ENCODE measurements at places on chromosomes 1 and 21. TPM values are rescaled to one million over a fixed set of nuclear protein-coding genes. Genes with fewer than 3 reads are reported as not detected.

The ELAPOR1 gene
- not detected for polyA plus RNA-seq

DNA sequence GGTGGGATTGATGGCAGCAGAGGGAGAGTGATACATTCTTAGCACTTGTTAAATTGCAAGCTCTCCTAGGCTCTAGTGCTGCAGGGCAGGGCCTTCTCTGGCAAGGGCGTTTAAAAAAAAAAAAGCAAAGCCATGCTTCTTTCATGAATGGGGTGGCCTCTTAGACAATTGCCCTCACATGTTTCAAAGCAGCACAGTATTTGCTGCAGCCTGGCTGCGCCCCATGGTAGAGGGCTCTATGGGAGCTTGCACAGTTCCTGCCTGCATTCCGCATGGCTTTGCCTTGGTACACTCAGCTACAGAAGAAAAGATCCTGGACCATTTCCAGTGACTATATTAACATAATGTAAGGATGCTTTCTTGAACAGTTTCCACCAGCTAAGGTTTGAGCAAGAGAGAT, 267.2 kb downstream of the ZNF648 start:
- DNase-seq, result no peak

DNA sequence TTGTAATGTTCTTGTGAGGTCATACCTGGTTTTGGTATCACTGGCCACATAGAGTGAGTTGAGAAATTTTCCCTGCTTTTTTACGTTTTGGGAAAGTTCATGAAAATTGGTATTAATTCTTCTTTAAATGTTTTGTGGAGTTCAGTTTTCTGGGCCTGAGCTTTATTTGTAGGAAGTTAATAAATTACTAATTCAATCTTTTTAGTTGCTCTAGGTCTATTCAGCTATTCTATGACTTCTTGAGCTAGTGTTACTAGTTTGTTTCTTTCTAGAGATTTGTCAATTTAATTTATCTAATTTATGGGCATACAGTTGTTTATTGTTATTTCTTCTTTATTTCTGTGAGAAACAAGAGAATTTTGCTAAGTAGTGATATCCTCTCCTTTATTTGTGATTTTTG, 37.4 kb downstream of the HOOK1 start:
- no peak for DNase-seq

- DNase-seq, result peak; percentile 33
Measured at GRCh38 chr1:84996846-84997666, at the start of gene MCOLN2. Gene MCOLN2 (minus strand): TSS chr1:84997113. CDS start chr1:84996872, 241 bp downstream.

DNA sequence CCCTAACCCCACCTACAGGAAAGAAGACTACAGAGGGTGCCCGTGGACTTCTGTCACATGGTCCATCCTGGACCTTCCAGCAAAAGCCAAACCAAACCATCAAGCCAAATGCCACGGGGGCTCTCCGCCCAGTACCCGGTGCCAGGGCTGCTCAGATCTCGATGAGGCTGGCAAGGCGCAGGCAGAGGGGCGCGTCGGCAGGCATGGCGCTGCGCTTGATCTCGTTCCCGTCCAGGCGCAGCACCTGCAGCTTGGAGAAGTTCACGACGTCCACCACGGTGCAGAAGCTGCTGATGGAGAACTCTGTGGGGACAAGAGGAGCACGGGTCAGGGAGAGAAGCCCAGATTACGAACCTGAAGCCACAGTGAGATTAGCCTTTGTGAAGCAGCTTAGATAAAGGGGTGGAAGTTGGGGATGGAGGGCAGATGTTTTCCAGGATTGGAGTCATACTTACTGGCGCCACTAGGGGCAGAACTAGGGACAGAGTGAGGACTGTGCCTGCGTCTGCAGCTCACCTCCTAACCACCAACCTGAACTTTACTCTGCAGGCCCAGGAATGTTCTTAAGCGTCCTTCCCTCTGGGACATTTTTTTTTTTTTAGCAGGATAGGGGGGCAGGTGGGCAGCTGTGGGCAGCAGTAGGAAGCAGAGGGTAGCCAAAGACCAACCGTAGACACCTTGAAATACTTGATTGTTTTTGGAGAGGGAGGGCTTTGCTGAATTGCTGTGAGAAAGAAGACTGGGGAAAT, 8.6 kb downstream of the FMOD start:
- no peak for DNase-seq

DNA sequence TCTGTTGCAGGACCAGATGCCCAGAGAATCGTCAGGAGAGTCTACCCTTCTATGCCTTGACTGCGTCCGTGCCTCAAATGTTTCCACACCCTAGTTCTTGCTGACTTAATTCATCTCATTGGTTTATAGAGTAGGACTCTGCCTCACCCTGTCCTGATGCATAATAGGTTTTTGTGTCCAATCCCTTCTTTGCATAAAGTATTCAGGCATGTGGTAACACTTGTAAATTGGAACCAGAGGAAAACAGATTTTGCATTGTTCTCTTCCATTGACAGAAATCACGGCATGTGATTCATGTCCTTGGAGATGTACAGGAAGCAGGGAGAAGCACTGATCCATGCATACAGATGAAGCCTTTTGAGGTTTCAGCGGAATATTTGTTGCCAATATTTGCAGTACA, 29.5 kb downstream of the PLPPR5 start:
- DNase-seq, result no peak

- DNase-seq, result no peak
Measured at GRCh38 chr1:89873288-89873687, 52.5 kb downstream of the LRRC8D start.

- DNase-seq, result no peak
Measured at GRCh38 chr1:154521695-154522094, 19.5 kb upstream of the SHE start.

Measured in CD14-positive monocyte (primary cell).